A172 (cell line): ENCODE measurements at places on chromosomes 7 and 10. TPM values are rescaled to one million over a fixed set of nuclear protein-coding genes. Genes with fewer than 3 reads are reported as not detected.

NKX1-2 gene
- total RNA-seq = 0.22 TPM in 1 of 2 replicates, not detected in the other

KLF14 gene
- total RNA-seq = 0.02 and 0.60 TPM in 2 replicates

GNGT1 gene
- total RNA-seq = 0.24 and 0.67 TPM in 2 replicates

ENKUR gene
- not detected in 2 replicates for total RNA-seq

TMEM139 gene
- 3.0 and 6.2 TPM in 2 replicates for total RNA-seq
